ENCODE measurements at places on chromosomes 1 and 21.

DNA sequence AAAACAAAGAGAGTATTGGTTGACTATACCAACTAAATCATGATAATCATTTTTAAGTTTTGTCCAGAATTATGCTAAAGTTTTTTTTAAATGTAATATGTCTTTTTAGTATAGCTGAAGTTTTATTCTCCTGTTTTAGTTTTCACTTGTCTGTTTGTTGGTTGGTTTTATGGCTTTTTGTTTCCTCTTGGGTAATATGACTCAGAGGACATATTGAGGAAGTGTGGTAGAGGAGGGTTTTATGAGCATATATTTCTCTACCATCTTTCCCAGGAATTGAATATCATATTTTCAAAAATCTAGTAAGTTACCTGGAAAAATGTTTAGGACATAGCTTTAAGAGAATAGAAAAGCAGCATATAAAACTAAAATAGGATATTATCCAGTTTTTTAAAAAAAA, 68.6 kb upstream of the MCOLN3 start:
- DNase-seq: no peak

- no peak for DNase-seq
Observed at GRCh38 chr1:4110888-4111287, 210.8 kb upstream of the C1orf174 start.

DNA sequence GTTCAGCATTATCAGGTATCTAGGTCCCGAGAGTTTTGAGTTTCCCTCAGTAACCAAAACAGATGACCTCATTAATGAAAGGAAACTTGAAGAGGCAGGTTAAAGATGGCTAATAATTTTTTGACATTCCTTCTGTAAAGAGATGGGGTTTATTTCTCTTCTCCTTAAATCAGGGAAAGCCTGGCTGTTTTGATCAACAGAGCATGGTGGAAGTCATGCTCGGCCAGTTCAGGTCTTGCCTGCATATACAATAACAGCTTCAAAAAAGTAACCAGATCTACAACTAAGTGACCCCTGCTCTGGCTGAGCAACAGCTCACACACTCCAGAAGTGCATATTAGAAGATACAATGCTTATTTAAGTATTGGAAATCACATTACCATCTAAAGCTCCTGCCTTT, 36.6 kb upstream of the POU2F1 start:
- DNase-seq: no peak

DNA sequence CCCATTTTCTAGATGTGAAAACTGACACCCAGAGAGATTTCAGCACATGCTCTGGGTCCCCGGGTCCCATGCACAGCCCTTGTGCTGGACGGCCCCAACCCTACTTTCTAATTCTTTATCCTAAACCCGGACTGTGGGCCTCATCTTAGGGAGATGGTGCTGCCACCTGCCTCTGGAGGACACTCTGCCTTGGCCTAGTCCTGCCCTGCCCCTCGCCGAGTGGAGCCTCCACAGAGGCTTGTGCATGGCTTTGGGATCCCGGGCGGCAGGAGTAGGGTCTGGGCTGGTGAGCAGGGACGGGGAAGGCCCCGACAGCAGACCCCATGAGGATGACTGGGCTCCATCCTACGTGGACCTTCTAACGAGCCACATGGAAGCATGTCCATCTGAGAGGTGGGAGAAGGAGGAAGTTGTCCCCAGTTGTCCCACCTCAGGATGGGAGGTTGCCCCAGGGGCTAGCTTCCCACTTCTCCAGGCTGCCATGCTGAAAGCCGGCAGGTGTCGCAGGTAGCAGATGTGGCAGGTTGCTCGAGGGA, 12.4 kb downstream of the MX2 start:
- DNase-seq: no peak

DNA sequence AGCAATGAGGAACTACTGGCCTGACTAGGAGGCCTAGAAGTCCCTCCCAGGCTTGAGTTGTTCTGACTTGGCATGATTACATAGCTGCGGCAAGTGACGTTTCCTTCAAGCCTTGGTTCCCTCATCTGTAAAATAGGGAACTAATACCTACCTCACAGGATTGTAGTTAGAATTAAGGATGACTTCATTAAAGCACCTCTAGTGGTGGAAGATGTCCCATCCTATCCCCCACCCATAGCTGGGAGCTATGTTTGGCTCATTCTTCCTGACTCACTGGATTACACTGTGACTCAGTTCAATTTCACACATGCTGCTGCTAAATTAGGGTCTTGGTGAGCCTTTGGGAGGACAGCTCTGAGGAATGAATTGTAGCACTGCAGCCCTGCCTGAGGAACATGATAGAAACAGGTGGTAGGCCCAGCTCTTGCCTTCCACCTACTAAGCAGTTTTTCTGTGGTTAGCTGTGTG, 6.0 kb upstream of the SHISA4 start:
- DNase-seq: no peak

GRCh38 chr1:198628067-198628455, 10.8 kb upstream of the PTPRC start:
- DNase-seq: no peak

DNA sequence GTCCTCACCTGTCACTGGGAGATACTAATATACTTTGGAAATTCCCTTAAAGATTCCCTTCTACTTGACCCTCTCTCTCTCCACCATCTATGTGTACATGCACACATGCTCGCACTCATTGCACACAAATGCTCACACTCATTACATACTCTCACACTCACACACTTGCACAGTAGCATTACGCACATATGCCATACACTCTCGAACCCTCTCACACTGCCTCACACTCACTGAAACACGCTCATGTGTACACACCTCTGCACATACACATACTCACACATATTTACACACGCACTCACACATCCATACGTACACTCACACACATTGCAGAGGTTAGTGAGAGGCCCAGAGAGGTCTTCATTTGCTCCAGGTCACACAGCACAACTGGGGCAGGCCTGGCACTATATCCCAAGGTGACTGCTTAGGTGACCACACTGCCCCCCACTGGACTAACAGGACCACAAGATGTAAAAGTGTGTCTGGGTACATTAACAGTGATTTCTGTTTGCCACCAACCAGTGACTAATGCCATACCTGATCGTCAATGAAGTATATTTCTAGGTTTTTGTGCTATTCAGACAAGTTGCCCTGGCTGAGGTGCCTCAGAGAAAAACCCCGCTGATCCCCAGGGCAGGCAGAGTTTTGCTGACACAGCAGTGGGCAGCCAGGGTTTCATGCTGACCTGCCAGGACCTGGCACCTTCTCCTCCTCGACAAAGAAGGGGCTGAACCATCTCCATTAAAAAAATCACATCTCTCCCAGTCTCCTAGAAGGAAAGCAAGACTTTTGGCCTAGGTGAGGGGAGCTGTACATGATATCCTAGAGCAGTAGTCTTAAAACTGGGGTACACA, 28.5 kb upstream of the CAMK1G start:
- DNase-seq: no peak

DNA sequence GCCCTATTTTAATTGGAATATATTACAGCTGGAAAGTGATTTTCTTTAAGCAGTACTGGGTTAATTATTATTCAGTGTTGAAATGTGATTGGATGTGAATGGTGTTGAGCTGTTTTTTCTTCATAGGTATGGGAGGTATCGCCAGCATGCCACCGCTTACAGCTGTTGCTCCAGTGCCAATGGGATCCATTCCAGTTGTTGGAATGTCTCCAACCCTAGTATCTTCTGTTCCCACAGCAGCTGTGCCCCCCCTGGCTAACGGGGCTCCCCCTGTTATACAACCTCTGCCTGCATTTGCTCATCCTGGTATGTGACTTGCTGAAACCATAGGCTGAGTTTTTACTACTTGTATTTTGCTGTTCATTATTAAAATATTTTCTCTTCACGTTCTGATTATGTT, 107.7 kb downstream of the ITSN1 start:
- DNase-seq: no peak

DNA sequence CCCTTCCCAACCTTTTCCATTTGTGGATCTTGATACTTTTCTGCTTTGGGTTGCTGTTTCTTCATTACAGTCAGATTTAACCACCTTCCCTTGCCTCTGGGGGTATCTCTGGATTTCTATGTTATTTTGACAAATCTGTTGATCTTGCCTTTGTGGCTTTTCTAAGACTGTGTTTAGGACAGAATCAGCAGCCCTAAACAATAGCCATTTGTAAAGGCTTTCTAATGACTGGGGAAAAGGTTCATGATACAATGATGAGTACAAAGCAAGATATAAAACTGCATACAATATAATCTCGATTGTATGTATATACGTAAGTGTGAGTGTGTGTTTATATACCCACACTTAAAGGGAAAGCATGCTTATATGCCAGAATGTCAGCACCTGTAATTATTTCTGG, 27.8 kb downstream of the FAM20B start:
- no peak for DNase-seq

- no peak for DNase-seq
Observed at GRCh38 chr1:93596329-93597089, 85.1 kb downstream of the BCAR3 start.

DNA sequence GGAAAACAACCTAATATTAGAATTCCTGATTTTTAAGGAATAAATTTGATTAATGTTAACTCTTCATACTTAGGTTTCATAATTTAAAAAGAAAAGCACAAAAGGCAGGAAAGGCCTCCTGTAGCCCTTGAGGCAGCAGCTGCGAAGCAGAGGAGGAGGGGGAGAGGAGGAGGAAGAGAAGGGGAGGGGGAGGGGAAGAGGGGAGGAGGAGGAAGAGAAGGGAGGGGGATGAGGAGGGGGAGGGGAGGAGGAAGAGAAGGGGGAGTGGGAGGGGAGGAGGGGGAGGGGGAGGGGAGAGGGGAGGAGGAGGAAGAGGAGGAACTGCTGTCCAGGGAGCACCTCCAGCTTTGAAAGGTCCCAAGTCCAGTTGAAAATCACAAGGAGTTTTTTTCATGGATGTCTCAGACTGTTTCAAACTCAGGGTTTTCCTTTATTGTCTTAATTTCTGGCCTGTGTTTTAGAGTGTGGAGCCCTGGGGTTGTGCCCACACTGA, 35.1 kb upstream of the DIP2A start:
- DNase-seq: no peak

DNA sequence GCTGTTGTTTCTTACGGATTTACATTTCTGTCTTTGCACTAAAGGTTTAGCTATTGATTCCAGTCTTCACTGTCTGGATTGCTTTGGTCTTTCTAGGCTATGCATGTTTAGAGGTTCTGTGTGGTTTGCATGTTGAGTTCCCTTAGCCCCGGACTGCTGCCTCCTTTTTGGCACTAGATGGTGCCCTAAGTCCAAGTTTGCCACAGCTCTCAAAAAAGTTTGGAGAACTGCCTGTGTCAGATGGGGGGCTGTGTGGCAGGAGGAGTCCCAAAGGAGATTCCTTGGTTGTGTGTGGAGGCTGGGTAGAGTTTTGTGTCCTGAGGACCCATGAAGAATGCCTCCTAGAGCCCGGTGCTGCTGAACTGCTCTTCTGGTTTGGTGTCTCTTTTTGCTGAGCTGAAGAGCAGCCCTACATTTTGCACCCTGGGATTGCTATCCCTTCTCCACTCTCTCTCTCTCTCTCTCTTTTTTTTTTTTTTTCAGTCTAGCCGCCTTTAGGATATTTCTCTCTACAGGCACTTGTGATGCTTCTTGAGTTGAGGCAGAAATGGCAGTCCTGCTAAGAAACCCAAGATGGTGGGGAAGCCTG, 74.4 kb downstream of the PTGS2 start:
- no peak for DNase-seq

GRCh38 chr1:191870490-191870889, 287.8 kb upstream of the RGS18 start:
- DNase-seq: no peak

GRCh38 chr21:31798842-31799704, 67.2 kb upstream of the SCAF4 start:
- DNase-seq: no peak

GRCh38 chr1:204940591-204940990, 69.9 kb downstream of the NFASC start:
- no peak for DNase-seq

GRCh38 chr1:224753491-224753890, 137.4 kb downstream of the CNIH3 start:
- no peak for DNase-seq

GRCh38 chr1:84365225-84366221, 32.8 kb upstream of the DNASE2B start:
- DNase-seq: no peak

GRCh38 chr21:41536076-41536826, 28.3 kb upstream of the TMPRSS2 start:
- no peak for DNase-seq

GRCh38 chr21:45297869-45298268, 10.2 kb upstream of the POFUT2 start:
- no peak for DNase-seq

DNA sequence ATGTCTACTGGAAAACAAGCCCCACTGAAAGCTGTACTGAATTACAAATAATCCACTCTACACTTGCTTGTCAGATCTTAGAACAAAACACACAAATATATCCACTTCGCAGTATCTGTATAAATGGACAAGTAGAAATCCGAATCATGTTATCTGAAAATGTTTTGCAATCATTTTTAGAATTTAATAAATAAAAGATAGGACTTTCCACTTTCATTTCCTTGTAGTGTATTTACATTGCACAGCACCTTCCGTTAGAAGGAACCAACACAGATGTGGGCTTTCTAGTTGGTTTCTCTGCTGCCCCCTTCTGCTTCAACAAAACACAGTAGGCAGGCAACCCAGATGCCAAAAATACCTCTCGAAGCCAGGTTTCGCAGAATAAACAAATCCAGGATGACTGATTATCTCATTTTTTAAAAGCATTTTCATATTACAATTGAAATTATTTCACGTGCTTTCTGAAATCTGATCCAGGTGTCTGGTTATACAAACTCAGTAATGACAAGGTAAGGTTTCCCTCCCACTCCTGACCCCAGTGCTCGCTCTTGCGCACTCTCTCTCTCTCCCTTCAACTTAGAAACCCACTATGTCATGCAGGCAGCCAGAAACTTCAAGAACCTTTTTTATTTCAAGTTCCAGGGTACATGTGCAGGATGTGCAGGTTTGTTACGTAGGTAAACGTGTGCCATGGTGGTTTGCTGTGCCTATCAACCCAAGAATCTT, 389.9 kb downstream of the SMYD3 start:
- peak; percentile 26 for DNase-seq

DNA sequence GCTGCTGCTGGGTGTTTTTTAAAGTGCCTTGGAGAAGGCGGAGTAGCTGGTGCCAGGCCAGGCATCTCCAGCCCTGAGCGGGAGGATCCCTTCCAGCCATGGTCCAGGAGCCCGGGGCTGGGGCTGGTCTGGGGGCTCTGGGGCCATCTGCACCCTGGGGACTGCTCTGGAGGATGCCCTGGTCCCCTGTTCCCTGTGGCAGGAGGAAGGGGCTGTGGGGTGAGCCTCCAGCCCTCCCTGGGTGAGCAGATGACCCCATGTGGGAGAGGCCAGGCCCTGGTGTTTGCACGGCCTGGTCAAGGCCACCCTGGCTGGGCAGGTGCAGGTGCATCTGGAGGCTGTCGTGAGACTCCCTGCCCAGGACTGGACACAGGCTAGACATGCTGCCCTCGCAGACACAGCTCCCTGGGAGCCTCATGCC, 56.7 kb downstream of the SLX9 start:
- no peak for DNase-seq

GRCh38 chr1:25529518-25530185, 13.8 kb upstream of the LDLRAP1 start:
- DNase-seq: no peak

- DNase-seq: peak; percentile 26
Observed at GRCh38 chr1:2921970-2922686, 99.1 kb upstream of the ACTRT2 start.

- DNase-seq: no peak
Observed at GRCh38 chr1:29245876-29246275, 9.6 kb downstream of the PTPRU start.

- no peak for DNase-seq
Observed at GRCh38 chr1:35533586-35533985, 23.6 kb downstream of the KIAA0319L start.

All from activated gamma-delta T cell treated with Interleukin-2 at 50 U/mL for 16 hours (primary cell).